ENCODE measurements at places on chromosomes 1 and 21.
A peak's percentile ranks its signal among the peaks of the same experiment; 100 is the strongest.

DNA sequence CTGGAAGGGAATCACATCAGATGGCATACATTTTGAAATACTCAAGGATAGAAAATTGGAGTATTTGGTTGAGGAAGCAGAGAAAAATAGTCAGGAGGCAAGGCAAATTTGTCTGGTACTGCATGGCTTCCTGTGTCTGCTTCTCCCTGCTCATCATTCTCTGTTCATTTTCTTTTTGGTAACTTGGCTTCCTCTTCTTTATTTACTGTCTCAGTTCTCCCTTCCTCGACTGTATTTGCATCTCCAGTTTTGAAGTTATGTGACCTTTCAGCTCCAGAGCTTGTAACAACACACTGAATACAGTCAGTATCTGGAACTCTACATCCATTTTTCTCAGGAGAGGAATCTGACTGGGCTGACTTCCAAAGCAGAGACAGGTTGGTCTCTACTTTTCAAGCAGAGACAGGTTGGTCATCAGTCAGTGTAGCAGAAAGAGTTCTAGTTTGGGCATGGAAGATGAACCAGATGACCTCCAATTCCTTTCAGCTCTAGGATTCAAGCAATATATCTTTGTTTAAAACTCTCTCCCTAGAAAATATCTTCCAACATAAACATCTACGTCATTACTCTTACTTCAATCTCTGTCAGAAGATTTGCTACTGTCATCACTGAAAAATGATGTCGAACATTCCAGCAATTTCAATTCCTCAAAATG lies 571.2 kb downstream of the ADGRL2 start:
- no peak for DNase-seq

DNA sequence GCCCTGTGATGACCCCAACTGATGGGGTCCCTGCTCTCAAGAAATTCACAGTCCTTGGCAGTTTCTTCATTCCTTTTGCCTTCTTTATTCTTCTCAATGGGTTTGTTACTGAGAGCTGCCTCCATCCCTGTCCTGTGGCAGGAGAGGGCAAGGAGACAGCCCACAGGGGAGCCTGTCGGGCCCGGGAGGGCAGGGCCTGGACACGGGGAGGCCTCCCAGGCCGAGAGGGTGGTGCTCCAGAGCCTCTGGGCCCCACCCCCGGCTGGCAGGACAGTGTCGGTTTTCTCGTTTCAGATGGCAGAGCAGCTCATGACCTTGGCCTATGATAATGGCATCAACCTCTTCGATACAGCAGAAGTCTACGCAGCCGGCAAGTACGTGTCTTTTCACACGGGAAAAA lies 36.2 kb downstream of the KCNAB2 start:
- DNase-seq: no peak

DNA sequence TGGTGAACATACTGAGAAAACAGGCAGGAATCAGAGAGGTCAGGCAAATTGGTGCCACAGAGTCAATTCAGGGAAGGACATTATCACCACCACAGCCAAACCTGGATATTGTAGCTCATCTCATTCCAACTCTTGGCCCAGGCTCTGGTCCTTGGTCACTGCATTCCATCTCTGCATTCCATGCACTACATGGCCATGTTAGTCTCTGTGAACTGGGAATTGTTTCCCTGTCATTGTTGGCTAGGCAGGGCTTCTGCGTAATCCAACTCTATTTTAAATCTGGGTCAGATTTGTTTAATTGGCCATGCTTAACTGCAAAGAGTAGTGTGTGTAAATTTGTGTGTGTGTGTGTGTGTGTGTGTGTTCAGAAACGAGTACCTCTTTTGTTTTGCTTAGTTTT lies 837.6 kb upstream of the ADAMTS5 start:
- DNase-seq: no peak

GRCh38 chr21:35390013-35390776 lies 341.1 kb upstream of the RUNX1 start:
- no peak for DNase-seq

GRCh38 chr1:33430692-33431593 lies at the start of gene PHC2:
TSS of gene PHC2 (minus strand) at chr1:33431095. CDS start at chr1:33375539, 55,556 bp downstream.
- DNase-seq: peak; percentile 89

- no peak for DNase-seq
These were observed 43.7 kb upstream of the PIGC start for GRCh38 chr1:172487550-172487949.

DNA sequence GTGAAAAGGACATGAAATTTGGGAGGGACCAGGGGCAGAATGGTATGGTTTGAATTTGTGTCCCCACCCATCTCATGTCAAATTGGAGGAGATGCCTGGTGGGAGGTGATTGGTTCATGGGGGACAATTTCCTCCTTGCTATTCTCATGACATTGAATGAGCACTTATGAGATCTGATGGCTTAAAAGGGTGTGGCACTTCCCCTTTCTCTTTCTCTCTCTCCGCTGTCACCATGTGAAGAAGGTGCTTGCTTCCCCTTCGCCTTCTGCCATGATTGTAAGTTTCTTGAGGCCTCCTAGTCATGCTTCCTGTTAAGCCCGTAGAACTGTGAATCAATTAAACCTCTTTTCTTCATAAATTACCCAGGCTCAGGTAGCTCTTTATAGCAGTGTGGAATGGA lies 7.6 kb upstream of the GBP4 start:
- DNase-seq: no peak

Data from activated gamma-delta T cell treated with anti-CD3 and anti-CD28 coated beads, Interleukin-2, amount 50 U/mL, for 16 hours (primary cell).